ENCODE measurements at places on chromosomes 5 and 9.

DNA sequence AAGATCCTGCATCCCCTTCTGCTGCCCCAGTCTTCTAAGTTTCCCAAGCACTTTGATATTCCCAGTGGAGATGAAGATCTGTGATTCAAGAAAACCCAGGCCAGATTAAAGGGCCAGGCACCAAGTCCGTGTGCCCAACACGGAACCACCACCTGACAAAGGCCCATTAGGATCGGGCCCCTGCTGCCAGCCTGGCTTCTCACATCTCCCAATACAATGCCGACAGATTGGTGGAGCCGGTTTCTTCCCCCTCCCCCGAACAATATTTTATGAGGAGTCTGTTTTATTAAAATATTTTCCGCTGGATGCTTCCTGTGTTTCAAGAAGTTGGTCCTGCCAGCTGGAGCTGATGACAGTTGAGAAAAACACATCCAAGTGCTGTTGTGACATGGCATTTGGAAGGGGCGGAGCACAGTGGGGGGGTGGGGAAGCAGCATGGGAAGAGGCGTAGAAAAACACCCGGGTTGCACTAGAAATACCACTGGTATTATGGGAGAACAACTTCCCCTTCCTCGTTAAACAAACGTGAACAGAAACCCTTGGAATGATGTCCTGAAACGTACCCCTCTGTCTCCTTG, 45.0 kb downstream of the CRB2 start:
- DNase-seq = no peak

DNA sequence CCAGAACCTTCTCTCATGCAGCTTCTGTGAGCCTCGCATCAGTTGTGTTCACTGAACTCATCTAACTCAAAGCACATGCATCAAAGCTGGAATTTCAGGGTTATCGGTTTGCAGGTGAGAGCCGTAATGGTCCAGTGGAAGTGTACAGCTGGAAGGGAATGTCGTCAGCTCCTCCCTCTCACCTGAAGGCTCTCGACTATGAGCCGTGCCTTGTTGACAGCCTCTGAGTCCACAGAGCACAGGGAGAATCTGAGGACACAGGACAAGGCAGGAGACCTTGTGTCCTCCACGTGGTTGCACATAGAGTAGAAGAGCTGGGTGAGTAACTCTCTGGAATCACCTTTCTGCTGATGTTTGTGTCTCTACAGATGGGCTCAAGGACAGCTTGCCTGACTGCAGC, 38.8 kb downstream of the PROP1 start:
- DNase-seq = no peak

DNA sequence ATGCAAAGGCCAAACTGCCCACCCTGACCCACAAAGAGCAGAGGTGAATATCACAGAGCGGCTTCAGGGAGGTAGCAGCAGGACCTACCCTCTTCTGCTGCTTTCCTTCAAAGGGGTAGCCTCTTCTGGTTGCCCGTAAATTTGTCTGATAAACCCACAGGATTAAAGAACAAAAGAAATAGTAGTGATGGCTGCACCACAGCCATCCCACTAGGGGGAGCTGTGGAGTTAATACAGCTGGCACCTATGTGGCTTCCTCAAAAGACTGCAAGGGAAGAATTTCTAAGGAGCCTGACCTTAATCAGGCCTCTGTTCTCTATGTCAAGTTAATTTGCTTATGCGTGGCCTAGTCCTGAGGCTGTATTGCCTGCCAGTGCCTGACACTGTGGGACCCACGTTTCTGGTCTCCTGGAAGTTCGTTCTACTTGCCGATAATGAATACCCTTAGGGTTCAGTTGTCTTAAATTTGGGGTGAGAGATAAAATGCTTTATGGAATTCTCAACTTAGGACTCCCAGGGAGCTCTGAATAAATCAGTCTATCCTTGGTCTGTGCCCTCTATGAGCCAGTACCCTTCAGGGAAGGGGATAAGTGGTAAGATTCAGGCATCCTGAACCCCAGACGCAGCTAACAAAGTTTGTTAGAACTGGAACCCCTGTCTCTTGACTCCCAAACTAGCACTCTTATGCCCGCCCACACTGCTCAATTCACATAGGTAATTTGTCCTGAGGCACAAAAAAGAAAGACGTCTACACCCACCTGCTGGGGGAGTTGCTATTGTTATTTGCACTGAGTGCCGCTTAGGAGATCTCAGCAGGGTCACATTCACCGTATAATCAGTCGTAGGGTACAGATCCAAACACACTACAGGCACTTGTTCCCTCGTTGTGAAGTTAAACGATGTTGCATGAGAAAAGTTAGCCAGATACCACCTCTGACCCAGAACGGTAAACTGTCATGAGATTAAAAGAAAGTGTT, 77.1 kb downstream of the SUSD1 start:
- DNase-seq = peak; percentile 51

GRCh38 chr5:54860321-54860720, 125.1 kb downstream of the ESM1 start:
- no peak for DNase-seq

DNA sequence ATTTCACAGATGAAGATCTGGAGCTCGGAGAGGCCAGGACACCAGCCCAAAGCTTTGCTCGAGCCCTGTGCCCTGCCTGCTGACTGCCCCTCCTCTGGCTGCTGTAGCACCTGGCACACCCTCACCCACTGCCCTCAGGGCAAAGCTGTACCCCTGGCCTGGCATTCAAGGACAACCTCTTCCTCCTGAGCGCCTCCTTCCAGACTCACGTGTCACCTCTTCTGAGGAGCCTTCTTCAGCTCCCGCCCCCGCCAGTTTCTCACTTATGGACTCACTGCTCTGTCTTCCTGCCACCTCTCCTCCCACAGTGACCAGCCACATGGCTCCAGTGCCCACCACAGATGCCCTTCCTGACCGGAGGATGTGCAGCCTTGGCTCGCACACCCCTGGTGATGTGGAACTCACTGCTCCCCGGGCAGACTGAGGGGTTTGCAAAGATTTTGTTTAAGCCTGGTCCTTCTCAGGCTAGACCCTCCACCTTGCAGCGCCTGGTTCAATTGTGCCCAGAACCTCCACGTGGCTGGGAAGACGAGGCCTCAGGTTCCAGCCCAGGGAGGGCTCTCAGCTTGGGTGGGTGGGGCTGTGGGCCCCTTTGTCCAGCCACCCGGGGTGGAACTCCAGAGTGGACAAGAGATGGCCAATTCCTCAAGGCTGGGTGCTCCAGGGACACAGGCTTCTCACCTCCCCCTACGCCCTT, 46.6 kb upstream of the PHYKPL start:
- no peak for DNase-seq

DNA sequence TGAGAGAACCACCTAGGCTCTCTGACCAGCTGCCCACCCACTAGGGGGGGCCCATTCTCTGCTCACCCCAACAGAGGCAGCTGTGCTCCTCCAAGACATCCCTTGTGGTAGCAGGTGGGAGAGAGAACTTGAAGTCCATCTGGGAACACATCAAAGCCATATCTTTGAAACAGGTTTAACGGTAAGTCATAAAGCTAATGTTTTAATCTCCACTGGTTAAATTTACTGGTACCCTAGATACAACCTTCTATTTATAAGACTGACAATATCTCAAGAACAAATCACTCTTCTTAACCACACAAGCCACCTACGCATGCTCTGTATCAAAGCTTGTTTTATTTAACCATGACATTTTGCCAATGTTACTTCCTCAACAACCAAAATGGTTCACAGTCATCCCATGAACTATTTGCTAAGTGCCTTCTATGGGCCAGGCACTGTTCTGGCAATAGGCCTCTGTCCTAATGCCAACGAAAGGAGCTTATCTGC, 20.4 kb downstream of the AUH start:
- DNase-seq = no peak

- DNase-seq = no peak
Observed at GRCh38 chr5:127950707-127951391, 132.7 kb upstream of the SLC12A2 start.

GRCh38 chr9:138117101-138117750, 239.6 kb downstream of the CACNA1B start:
- DNase-seq = no peak

DNA sequence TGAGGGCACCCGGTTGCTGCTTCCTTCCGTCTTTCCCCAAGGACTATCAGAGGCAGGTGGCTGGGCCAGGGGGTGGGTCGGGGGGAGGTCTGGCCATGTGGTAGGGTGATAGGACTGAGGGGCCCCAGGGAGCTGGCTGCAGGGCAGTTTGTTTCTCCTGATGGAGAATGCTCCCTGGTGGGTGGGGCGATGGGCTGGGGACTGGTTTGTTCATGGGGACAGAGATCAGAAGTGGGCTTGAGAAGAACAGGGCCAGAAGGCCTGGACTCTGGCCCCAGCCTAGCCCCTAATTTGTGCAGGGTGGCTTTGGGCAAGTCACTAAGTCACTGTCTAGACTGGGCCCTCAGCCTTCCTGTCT, 117.4 kb downstream of the RGS3 start:
- no peak for DNase-seq

- no peak for DNase-seq
Observed at GRCh38 chr5:172626031-172626581, 15.0 kb upstream of the NEURL1B start.

DNA sequence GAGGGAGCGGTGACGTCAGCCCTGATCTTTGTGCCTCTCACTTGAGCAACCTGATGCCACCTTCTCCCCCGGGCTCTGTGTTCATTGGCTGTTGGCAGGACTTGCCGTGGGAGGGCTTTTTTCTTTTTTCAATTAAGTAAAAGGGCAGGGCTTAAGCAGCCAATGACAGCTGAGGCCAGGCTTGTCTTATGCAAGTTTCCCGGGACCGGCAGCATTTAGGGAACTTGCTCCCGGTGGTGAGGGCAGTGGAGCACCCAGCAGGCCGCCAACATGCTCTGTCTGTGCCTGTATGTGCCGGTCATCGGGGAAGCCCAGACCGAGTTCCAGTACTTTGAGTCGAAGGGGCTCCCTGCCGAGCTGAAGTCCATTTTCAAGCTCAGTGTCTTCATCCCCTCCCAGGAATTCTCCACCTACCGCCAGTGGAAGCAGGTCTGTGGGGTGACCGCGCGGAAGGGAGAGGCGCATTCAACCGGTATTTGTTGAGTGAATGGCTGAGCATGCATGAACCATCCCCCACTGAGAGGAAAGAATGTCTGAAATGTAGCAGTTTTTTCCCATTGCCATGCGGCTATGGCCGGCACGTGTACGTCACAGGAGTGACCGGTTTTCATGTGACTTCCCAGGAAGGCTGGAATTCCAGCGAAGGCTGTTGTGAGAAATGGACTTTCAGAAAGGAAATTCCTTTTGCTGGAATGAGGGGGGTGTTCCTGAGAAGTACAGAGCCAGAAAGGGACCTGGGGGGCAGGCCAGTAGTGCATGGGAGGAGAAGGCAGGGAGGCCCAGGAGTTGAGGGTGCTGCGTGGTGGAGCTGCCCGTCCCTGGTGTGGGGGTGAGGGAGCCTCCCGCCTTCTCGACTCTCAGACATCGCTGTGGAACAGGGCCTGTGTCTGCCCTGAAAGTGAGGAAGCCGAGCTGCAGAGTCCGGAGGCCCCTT, 29.0 kb downstream of the PTGES2 start:
- peak; percentile 39 for DNase-seq

- DNase-seq = no peak
Observed at GRCh38 chr5:22673131-22673530, 180.0 kb downstream of the CDH12 start.

DNA sequence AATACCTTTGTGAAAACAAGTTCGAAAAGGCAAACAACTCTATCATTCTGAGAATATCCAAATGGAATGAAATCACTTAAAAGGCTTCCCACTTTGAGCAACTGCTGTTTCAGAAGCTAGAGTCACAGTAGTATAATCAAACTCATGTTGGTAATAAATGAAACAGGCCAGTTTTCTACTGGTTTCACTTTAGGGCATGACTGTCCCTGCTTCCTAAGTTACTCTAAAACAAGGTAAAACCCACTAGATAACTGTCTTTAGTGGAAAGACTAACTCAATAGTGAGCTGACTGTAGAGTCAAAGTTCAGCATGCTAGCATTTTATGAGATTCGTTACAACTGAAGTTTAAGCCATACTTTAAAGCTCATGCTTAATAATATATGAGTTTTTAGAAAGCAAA, 6.0 kb downstream of the CDC26 start:
- DNase-seq = no peak

- DNase-seq = no peak
Observed at GRCh38 chr5:96823900-96824380, 16.2 kb upstream of the ERAP1 start.

GRCh38 chr9:72542917-72543316, 21.5 kb downstream of the TMC1 start:
- DNase-seq = no peak

DNA sequence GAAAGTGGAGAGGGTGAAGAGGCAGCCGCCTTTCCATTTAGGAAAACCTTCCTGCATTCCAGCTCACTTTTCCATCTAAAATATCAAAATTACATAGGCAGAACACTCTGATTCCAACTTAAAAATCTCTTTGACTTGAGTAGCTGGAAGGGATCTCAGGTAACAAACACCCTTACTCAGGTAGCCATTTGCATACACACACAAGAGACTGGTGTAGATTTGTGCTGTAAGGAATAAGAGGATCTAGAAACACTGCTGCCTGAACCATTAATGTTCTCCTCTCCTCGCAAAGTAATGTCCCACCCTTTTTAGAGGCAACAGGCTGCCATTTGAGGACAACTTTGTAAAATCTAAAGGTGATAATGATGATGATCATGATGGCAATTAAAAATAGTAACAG, 53.5 kb downstream of the BNC2 start:
- no peak for DNase-seq

- DNase-seq = no peak
Observed at GRCh38 chr5:67476531-67476930, 279.9 kb upstream of the CD180 start.

- no peak for DNase-seq
Observed at GRCh38 chr5:86968301-86968753, 299.4 kb upstream of the RASA1 start.

- DNase-seq = no peak
Observed at GRCh38 chr9:20732118-20732517, 48.1 kb downstream of the FOCAD start.

- DNase-seq = no peak
Observed at GRCh38 chr5:28397502-28397941, 1359.1 kb upstream of the CDH9 start.

DNA sequence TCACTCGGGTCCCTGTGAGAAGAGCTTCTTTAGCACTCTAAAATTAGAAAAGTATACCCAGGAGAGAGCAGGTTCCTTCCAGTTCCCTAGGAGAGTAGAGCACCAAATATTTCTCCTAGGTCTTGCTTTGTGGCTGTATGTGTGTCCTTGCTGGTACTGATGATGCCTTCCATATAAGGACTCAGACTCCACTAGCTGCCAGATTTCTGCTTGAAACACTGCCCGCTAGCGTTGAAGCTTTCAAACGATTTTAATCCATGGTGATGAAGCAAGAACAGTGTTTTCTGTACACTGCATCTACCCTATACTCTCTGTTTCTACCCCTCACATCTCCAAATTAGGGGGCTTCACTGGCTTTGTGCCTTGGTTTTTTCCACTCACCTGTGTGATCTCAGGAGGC, 2.4 kb upstream of the SMC2 start:
- DNase-seq = no peak

DNA sequence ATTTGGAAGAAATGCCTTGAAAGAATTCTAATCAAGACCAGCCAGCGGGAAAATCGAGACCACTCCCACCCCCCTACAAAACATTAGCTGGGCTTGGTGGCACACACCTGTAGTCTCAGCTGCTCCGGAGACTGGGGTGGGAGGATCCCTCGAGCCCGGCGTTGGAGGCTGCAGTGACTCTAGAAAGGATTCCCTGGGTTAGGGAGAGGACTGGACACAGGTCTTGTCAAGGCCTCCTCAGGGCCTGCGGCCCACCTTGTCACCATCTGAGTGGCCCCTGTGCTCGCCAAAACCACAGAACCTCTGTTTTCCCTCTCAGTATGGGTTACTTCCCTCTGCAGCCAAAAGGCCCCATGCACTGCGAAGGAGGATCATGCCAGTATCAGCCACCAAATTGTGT, 16.5 kb upstream of the GOLM1 start:
- no peak for DNase-seq
